ENCODE measurements at places on chromosomes 6 and 20.

DNA sequence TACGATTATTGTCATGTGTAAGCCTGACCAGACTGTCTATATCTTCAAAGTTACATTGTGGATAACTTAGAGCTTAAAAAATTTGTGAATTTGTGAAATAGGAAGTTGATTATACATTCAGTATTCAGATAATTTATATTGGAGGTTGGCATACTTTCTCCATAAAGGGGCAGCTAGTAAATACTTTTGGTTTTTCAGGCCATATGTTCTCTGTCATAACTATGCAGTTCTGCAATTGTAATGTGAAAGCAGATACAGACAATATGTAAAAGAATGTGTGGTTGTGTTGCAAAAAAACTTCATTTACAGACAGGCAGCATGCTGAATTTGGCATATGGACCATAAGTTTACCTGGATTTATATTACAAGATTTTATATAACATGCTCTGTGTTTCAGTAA is 29.3 kb downstream of the HSF2 start:
- DNase-seq, result no peak

DNA sequence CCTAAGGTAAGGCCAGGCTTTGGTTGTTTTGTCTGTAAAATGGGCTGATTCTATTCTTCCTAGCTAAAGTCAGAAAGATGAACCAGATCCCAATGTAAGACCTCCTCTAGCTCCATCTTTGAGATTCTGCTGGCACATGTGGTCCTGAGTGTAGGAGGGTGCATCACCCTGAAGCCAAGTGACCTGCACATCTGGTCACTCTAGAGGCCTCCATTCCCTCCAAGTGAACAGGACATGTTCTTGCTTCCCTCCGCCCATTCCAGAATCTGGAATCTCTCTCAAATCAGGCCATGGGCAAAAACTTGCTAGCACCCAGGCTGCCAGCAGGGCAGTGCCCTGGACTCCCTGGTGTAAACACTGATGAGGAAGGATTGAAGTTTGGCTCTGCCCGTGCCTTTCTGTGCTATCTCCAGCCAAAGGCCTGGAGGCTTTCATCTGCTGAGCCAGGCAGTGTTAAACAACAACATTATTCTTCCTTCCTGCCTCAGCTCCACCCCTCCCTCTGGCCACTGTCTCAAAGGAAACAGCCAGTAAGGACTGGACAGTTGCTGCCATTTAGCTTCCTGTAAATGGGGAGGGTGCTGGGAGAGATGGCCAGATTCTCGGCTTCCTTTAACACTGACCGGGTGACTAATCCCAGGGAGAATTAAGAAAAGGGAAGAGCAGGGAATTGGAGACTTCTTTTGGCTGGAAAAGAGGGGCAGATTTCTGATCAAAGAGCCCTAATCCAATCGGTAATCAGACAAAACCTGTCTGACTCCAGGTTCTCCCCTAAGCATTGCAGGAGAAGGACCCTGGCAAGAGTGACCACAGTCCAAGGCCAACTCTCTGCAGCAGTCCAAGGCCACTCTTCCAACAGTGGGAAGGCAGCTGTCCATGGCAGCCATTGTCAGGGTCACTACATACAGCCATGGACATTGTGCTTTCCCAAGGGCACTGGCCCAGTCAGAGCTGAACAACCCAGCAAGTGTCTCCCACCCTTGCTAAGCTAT is 19.5 kb upstream of the ADGRF1 start:
- no peak for DNase-seq

- no peak for DNase-seq
Observed at GRCh38 chr6:68343901-68344300, 291.2 kb upstream of the ADGRB3 start.

DNA sequence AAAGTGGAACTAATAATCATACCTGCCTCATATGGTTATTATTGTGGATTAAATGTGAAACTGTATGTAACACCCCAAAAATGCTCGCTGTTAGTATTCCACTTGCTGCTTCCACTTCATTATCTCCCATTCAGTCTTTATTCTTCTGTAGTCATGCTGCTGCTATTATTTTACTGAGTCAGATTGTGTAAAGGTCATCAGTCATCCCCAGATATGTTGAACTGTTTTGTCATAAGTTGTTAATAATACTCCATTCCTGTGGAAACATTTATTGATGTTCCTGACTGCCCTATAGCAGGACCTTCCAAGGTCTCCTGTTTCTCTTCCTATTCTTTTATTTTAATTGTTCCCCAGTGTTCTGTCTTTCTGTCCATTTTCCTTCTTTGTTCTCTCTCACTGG is 1148.3 kb downstream of the EPHA7 start:
- DNase-seq, result no peak

GRCh38 chr6:13261464-13261994 is 66.8 kb downstream of the TBC1D7 start:
- no peak for DNase-seq

DNA sequence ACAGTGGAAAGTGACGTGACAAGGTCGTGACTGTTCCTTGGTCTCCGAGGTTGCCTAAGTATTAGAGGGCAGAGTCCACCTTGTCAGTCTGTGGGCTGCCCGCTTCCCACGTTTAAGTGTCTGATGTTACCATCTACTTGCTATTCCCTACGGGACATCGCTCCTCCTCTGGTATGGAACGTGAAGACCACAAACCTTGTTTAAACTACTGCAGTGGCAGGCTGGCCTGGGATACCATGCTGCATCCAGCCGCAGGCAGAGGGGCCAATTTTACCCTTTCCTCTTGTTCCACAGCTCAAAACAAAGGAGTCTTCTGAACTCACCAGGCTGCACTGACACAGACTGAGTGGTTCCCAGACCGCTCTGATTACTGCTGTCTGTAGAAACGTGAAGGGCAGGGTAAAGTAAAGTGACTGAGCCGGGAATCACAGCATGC is 275.9 kb downstream of the FOXC1 start:
- DNase-seq, result no peak

DNA sequence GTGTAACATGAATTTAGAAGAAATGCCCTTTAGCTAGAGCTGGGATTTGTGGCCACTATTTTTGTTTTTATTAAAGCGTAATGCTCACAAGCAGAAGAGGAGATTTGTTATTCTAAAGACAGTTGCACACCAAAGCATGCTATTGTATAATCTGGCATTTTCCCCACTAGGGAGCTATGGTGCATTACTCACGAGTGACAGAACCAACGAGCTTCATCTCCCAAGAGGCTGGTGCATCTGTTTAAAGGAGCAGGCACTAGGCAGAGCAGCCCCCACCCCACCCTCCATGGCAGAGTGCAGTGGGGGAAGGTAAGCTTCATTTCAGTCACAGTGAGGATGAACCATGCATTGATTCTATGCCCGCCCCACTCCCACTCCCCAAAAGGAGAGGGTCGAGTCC is 287.3 kb upstream of the TSHZ2 start:
- DNase-seq, result no peak

GRCh38 chr6:46734867-46735719 is at the start of gene PLA2G7:
TSS of gene PLA2G7 (minus strand) at chr6:46735375. CDS start at chr6:46722891, 12,484 bp downstream.
- no peak for DNase-seq

DNA sequence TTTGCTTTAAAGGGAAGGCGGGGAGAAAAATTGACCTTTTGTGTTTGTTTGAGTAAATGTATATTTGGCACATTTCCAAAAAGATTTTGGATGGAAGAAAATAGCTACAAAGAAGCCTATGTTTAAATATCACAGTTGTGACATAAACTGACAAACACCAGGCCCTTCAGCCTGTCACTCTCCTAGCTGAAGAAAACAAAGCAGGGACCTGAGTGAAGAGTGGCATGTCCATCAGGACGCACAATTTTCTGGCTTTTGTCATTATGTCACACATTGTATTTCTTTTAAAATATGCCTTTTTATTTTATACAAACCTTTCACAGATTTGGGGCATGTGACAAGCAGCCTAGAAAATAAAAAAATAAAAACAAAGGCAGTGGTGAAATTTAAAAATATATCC is 241.2 kb downstream of the OGFRL1 start:
- no peak for DNase-seq

GRCh38 chr20:63080811-63081210 is 74.0 kb upstream of the BHLHE23 start:
- DNase-seq, result no peak

- DNase-seq, result no peak
Observed at GRCh38 chr6:143647732-143648131, 30.0 kb upstream of the PHACTR2 start.

- DNase-seq, result peak; percentile 64
Observed at GRCh38 chr6:139124887-139125672, 9.8 kb upstream of the HECA start.

GRCh38 chr6:111027219-111027618 is 45.4 kb downstream of the RPF2 start:
- DNase-seq, result no peak

- no peak for DNase-seq
Observed at GRCh38 chr20:31869942-31870725, at the start of the genes DUSP15 and TTLL9. TSS of gene DUSP15 (minus strand) at chr20:31870527. CDS start at chr20:31870337, 190 bp downstream. TSS of gene TTLL9 (plus strand) at chr20:31870634. CDS start at chr20:31871127, 493 bp downstream.

GRCh38 chr6:63464060-63464459 is 108.2 kb upstream of the LOC128125822 start:
- no peak for DNase-seq

GRCh38 chr20:63752411-63753101 is 13.0 kb downstream of the SLC2A4RG start:
- no peak for DNase-seq

- DNase-seq, result no peak
Observed at GRCh38 chr6:3315841-3316240, 57.1 kb downstream of the PSMG4 start.

DNA sequence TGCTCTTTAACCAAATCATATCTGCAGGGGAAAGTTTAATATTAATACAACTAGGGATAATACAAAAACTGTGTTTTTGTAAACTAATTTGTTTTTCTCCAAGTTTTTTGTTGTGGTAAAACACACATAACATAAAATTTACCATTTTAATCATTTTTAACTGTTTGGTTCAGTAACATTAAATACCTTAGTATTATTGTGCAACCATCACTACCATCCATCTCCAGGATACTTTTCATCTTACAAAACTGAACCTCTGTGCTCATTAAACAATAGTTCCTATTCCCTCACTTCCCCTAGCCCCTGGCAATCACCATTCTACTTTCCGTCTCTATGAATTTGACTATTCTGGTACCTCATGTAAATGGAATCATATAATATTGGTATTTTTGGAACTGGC is 15.9 kb downstream of the BEND6 start:
- no peak for DNase-seq

DNA sequence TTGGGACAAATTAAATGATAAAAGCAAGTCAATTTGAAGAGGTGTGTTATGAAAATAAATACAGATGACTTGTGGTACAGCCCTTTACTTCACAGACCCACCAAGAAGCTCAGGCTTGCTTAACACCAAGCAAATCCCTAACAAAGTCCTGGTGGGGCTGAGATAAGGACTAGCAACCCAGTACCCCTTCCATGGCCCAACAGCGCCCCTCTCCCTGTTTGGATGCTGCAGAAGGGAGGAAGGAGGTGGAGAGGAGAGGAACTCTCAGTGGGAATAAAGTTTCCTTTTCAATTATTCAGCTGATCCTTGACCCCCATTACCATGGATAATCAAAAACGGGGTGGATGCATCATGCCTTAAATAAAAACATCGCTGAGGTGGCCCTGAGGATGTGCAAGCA is 4.5 kb upstream of the ZNF831 start:
- DNase-seq, result no peak

DNA sequence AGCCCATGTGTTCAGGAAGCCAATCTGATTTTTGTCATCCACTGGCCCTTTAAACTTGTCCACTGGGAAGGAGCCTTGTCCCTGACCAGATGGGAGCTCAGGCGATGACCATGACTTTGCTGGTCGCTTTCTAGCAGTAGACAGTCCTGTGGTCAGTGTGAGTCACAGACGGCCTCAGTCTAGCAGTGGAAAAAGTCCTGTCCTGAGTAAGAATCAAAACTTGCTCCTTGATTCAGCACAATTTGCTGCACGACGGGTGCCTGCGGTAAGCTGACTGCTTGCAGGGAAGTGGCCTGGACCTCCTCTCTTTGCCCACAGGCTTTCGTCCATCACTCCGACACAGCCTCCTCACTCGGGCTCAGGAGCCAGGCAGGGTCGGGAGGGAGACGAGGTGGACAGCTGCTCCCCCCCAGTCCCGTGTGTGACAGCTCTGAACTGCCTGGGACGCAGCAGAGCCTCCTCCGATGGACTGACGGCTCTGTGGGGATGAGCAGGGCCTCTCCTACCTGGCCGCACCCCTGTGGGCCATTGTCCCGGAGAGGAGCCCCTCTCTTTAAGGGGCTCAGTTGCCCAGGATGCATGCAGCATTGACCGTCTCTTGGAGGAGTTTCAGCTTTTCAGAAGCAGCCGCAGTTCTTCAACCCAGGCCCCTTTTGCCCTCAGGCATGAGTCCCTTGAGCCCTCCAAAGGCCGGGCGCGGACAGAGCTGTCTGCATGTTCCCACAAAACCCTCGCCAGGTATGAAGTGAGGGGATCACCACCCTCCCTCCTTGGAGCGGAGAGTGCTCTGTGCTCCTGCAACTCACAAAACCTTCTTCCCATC is 209.2 kb downstream of the ANKRD60 start:
- DNase-seq, result no peak

DNA sequence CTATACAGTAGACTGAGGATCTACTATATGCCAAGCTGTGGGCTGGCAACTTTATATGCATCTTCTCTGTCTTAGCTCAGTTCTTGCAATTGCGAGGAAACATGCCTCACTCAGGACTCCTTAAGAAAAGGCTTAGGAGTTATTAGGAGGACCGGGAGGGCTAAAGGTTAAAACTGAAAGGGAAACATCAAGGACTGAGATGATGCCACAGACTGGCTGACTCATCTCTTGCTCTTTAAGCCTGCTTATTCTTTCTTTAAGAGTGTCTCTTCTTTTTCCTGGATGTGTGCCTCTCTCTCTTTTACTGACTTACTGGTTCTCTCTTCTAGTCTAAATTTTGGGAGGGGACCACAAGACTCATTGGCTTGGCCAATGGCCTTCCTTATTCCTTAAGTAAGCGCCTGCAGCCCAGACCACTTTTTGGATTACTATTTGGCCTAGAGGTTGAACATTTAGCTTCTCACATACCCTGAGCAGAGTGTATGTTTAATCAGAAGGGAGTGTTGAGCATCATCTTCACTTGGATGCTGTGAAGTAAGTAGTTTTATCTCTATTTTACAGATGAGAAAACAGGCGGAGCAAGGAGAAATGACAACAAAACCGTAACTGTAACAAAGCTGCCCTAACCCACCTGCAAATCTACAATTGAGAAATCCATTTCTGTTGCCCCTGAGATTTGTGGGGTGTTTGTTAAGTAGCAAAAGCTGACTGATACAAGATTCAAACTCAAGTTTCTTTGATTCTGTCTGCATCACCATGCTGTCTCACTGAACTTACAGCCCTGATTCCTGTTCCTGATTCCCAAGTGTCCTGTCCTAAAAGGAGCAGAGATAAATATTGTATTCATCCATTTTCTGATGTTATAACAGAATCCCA is 7.2 kb upstream of the SDC4 start:
- DNase-seq, result no peak

GRCh38 chr20:58308680-58309527 is 611 bp upstream of the RAB22A start:
- DNase-seq, result no peak

GRCh38 chr6:156687789-156688619 is 89.2 kb upstream of the ARID1B start:
- no peak for DNase-seq

Data from stimulated activated CD4-positive, alpha-beta T cell treated with anti-CD3 and anti-CD28 coated beads, Interleukin-4, amount 100 ng/mL, for 48 hours (primary cell).